ENCODE measurements at places on chromosomes 12 and 14.

GRCh38 chr12:42589465-42590329 lies at the start of gene PRICKLE1:
Gene PRICKLE1, minus strand, starts transcription at chr12:42589746. Its CDS starts 117,230 bp downstream, at chr12:42472516.
- no peak for DNase-seq

DNA sequence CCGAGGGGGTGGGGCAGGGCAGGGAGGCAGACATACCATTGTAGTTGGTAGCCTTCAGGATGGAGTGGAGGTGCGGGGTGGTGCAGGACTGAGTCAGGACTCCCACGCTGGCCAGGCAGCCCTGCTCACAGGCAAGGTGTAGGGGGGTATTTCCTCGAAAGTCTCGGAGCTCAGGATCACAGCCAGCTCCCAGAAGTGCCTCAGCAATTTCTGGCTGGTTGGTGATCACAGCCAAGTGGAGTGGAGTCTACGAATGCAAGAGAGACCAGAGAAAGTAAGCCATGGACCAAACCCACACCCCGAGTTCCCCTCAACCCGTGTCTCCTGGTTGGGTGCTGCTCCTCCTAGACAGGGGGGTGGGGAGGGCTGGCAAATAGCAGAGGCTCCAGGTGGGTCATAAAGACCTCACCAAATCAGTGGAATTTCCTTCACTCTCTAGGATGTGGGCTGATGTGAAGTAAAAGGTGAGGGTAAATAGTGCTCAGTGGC lies 1.4 kb downstream of the NFKBIA start:
- no peak for DNase-seq

DNA sequence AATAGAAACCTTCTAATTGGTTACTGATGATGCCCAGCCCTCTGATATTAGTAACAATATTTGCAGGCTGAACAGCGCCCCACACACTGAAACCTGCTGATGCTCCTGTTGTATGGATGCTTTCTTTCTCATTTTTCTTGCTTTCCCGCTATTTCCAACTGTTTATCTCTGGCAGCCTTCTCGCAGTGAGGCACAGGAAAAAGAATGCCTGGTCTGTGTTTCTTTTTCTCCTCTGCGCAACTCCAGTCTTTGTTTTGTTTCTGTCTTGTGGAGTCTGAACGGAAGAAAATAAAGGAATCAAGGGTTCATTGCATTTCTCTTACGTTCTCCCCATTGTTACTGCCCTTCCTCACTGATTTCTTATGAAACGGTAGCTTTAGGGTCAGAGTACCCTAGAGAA lies 451.2 kb downstream of the EGLN3 start:
- no peak for DNase-seq

DNA sequence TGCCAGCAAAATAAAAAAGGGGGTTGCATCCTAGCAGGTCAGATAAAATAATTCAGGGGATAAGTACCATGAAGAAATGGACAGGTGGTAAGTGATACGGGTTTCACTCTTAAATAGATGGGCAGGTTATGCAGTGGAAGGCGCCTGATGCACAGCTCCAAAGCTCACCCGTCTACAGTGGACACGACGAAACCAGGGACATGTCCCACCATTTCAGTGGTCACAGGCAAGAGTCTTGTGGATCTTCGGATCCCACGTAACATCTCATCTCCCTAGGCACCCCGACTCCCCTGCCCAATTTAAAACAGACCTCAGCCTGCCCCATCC lies 60.5 kb downstream of the DDX51 start:
- DNase-seq: no peak

GRCh38 chr14:47435331-47435965 lies 240.0 kb downstream of the MDGA2 start:
- DNase-seq: no peak

DNA sequence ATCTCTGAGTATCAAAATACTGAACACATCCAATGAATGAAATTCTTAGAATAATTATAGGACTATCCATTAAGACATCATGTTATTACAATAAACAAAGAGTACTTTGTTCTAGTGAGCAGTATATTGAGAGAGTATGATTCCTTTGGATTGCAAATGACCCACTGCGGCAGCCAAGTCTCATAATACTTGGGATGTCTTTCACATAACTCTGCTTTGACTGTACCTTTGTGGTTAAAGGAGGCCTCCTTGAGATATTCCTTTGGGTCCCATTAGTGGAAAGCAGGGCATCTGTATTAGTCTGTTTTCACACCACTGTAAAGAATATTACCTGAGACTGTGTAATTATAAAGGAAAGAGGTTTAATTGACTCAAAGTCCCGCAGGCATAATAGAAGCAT lies 593.8 kb downstream of the TRHDE start:
- no peak for DNase-seq

DNA sequence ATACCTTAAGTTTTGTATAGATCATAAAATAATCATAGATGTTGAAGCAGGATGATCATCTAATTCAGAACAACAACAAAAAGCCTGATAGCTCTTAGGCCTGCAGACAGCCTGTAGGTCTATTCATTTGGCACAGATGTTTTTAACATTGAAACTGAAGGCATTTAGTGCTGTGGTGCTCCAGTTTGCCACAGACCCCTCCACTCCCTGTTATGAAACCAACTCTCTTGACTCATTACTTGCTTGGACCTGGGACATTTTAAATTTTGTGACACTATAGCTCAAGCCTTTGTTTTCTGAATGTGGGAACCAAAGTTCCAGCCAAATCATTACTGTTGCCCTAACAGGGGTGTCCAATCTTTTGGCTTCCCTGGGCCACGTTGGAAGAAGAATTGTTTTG lies 9.1 kb downstream of the PRKCH start:
- no peak for DNase-seq

DNA sequence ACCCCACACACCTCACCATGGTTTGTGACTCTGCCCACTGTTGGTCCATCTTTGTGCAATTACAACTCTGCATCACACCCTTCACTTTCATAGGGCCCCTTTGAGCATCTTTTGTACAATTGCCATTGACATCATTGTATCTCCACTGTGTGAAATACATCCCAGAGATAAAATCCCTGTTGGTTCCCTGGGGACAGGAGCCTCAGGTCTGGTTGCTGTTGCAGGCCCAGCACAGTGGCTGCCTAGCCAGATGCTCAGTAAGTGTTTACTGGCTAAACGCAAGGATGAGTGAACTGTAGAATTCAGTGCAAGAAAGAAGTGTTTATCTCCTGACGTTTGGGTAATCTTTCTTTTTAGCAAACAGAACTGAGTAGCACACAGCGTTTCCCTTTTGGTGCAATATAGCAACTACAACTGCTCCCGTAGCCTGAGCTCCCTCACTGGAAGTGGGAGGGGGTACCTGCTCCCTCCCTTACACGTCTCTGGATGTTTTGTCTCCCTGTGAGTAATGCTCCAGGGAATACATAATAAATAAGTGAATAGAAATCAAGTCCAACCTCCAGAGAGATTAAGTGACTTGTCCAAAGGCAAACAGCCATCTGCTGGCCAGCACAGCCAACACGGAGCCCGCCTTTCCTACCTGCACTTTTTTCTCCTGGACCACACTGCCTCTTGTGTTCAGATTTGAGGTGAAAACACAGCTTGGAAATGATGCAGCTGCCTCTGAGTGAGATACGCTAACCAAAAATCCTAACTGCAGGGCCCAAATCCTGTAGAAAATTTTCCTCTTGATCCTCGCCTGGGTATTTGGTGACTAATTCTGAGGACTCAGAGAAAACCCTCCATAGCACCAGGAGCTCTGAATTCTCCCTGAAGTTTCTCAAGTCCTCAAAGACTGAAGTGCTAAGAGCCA lies 27.4 kb downstream of the GALNT16 start:
- no peak for DNase-seq

DNA sequence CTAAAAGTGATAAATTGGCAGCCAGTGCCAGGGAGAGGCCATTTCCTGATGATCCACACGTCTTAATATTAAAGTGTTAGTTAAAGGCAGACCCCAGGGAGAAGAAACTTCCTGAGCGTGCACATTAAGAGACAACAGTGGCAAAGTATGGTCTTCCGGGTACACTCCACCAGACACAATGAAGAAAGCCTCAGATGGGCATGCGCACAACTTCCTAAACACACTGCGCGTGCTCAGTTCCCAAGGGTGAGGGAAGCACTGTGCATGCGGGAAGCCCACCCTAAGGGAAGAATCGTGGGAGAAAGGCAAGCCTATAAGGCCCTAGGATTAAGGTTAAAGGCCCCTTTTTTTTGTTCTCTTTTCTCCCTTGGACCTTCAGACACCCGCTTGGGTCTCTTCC lies 140.7 kb upstream of the CDKN3 start:
- no peak for DNase-seq

GRCh38 chr12:40921563-40922163 lies 229.4 kb downstream of the CNTN1 start:
- no peak for DNase-seq

- no peak for DNase-seq
Observed at GRCh38 chr14:94081386-94081820, 293 bp downstream of the IFI27L1 start.

GRCh38 chr12:45504316-45505010 lies 225.0 kb upstream of the ARID2 start:
- no peak for DNase-seq

- no peak for DNase-seq
Observed at GRCh38 chr14:25484235-25484634, 434.3 kb upstream of the STXBP6 start.

DNA sequence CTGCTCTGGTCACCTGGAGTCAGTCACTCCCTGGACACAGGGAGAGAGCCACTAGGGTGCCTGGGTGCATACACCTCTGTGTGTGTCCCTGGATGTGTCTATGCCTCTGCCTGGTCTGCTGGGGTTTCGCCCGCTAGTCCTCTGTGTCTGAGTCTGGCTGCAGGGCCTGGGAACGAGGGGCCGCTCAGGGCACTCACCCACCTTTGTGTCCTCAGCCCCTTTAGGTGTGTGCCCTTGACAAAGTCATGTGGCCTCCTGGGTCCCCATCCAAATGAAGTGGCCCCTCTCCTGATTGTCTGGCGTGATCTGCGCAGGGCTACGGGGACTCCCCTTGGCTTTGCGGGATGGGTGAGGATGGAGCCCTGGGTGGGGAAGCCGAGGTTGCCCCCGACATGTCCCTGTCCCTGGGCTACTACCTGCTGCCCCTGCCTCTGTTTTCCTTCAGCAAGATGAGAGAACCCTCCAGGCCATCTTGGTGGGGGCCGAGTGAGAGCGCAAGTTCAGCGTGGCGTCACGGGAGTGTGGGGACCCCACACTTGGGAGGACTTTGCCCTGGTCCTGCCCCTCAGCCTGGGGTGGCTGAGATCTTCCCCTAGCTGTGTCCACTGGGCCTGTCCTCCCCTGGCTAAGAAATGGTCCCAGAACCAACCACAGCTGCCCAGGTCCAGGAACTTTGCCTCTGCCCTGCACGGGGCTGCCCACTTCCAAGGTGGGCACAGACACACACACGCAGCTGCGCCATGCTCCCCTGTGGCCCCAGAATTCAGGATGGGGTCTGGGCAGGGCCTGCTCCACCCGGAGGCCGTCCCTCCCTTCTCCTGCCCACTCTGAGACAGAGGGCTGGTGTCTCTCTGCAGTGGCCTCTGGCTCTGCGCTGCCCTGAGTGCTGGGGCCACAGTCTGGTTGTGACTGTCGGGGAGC lies 2.7 kb upstream of the AHNAK2 start:
- DNase-seq: no peak

DNA sequence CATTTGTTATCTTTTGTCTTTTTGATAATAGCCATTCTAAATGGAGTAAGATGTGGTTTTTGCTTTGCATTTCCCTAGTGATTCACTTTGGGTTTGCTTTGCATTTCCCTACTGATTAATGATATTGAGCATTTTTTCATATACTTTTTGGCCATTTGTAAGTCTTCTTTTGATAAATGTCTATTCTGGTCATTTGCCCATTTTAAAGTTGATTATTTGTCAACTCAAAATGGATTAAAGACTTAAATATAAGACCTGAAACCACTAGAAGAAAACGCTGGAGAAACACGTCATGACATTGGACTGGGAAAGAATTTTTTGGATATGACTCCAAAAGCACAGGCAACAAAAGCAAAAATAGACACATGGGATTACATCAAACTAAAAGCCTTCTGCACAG lies 148.0 kb downstream of the APAF1 start:
- no peak for DNase-seq

GRCh38 chr14:95222870-95223398 lies 65.6 kb upstream of the DICER1 start:
- DNase-seq: no peak

GRCh38 chr12:59320112-59320511 lies 275.7 kb upstream of the SLC16A7 start:
- no peak for DNase-seq

DNA sequence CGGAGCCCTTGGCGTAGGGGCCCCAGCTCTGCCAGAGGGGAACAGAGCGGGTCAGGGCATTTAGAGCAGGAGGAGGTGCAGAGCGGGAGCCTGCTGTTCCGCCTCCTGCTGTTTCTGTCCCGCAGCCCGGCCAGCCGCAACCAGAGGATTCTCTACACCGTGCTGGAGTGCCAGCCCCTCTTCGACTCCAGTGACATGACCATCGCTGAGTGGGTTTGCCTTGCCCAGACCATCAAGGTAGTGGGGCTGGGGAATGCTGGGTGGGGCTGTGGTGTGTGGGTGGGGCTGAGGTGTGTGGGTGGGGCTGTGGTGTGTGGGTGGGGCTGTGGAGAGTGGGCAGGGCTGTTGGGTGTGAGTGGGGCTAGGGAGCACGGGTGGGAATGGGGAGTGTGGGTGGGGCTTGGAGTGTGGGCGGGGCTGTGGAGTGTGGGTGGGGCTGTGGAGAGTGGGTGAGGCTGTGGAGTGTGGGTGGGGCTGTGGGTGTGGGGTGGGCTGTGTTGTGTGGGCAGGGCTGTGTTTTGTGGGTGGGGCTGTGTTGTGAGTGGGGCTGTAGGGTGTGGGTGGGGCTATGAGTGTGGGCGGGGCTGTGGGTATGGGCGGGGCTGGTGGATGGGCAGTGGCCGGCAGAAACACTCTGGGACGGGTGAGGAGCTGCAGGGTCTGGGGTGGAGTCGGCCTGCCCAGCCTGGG lies 8.0 kb downstream of the ASPG start:
- DNase-seq: no peak

- DNase-seq: no peak
Observed at GRCh38 chr14:92362781-92363235, 39.8 kb downstream of the SLC24A4 start.

DNA sequence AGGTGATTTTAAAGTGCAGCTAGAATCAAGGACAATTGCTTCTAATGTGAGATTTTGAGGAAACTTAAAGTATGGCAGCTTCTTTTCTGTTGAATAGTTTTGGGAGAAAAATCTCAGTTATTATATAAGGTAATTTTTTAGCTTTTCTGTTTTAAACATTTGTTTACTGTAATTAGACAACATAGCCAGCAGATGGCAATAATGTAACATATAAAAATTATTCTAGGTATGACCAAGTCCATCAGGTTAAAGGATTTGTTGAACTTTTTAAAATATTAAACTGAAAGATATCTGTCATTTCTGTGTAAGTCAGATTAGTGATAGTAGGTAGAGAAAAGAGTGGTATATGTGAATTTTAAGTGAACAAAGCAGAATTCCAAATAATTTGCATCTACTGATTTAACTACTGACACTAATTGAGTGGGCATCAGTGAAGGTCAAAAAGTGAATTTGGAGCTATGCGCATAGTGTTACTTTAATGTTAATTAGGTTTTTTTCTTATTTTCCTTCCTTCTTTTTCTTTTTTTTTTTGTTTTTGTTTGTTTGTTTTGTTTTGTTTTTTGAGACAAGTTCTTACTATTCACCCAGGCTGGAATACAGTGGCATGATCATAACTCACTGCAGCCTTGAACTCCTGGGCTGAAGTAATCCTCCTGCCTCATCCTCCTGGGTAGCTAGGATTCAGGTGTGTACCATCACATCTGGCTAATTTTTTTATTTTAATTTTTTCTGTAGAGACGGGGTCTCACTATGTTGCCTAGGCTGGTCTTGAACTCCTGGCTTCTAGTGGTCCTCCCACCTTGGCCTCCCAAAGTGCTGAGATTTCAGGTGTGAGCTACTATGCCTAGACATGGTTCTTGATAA lies 18.6 kb downstream of the PRORP start:
- DNase-seq: no peak

Measured in stimulated activated CD4-positive, alpha-beta T cell treated with anti-CD3 and anti-CD28 coated beads, TNF-alpha, amount 100 ng/mL, for 48 hours (primary cell).